Hippocampal formation (tissue), 2 donors: ENCODE measurements at places on chromosomes 16 and 17.

DNA sequence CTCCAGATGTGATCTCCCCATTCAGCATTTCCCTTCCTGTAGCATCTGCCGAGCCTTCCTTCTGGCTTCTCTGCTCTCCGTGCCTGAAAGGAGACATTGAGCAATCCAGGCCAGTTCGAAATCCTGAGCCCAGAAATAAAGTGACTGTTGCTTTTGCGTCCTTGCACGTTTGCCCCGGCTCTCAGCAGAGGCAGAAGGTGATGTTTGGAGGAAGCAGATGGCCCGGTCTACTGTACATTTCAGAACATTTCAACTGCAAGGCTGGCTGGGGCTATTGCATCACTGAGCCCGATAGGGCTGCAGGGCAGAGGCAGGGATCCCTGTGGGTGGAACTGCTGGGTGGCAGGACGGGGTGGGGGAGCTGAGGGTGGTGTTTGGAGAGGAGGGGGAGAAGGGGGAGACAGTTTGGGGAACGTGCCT, 29.4 kb downstream of the IRF8 start:
- no peak for DNase-seq

GRCh38 chr16:88310796-88311605, 71.8 kb upstream of the ZNF469 start:
- DNase-seq: no peak

- DNase-seq: no peak
These were observed 19.3 kb upstream of the NSMCE1 start for GRCh38 chr16:27287887-27288286.

GRCh38 chr16:73750639-73751038, 546.0 kb upstream of the PSMD7 start:
- no peak for DNase-seq

- DNase-seq: no peak
These were observed 49.7 kb downstream of the SMG6 start for GRCh38 chr17:2253768-2254406.

GRCh38 chr16:2828521-2828840, 1.6 kb upstream of the ZG16B start:
- DNase-seq: no peak

DNA sequence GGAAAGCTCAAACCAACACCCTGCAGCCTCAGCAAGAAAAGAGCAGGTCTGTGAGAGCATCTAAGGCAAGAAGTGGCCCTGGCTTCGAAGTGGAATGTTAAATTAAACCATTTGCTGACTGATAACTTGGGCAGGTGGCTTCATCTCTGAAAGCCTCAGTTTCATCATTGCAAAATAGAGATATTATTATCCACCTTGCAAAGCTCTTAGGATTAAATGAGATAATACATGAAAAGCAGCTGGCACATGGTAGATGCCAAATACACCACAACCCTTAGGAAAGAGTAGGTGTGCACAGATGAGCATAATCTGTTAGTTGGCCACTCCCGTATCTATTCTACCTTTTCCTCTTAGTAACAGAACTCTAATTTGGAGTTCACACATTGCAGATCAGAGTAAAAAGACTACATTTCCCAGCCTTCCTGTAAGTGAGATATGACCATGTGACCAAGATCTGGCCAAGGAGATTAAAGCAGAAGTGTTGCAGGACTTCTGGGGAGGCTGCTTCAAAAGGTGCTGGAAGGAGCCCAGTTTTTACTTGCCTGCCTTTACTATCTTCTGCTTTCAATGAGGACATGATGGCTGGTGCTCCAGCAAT, 288.7 kb downstream of the SOX9 start:
- DNase-seq: no peak

DNA sequence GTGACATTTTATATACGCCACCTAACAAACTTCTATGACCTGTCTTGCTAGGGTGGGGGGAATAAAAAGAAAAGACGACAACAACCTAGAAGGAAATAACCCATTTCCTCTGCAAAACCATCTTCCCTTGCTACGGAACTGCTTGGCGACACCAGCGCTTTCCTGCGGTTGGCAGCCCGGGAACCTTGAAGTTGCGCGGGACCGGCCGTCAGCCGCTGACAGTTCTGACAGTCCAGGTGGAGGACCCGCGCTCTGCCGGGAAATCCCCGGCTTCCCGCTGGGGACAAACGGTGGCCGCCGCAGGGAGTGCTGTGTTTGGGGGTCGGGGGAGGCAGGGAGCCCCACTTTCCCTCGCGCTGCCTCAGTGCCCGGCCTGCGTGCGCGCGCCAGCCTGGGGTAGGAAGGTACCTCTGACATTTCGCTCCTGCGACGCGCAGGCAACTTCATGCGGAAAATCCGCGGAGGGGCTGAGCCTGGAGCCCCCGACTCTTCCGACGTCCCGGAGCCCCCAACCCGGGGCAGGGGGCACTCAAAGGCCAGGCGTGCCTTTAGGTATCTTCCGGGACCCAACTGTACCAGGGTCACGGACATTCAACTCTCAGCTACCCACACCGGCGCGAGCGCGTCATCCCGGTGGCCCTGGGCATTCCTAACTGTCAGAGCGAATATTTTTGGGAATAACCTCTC, 516 bp downstream of the SLC16A6 start:
- DNase-seq: no peak

DNA sequence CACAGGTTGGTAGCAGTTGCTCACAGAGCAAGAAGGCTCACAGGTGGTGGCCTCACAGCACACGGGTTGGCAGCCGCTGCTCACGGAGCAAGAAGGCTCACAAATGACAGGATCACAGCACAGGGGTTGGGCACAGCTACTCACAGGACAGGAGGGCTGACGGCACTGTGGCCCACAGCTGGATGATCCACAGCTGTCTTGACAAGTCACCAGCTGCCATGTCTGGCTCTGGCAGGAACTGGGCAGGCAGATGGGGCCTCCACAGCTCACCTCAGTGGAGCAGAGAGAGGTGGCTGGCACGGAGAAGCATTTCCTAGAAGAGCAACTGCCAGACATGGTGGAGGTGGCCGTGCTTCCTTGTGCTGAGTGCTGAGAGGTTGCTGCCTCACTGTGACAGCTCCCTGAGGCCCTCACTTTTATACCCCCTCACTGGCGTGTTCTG, at the start of gene KRTAP16-1:
KRTAP16-1 (minus strand) TSS at position 392 of the 442 bp plus-strand sequence; CDS start at position 336, 56 bp downstream.
- no peak for DNase-seq

DNA sequence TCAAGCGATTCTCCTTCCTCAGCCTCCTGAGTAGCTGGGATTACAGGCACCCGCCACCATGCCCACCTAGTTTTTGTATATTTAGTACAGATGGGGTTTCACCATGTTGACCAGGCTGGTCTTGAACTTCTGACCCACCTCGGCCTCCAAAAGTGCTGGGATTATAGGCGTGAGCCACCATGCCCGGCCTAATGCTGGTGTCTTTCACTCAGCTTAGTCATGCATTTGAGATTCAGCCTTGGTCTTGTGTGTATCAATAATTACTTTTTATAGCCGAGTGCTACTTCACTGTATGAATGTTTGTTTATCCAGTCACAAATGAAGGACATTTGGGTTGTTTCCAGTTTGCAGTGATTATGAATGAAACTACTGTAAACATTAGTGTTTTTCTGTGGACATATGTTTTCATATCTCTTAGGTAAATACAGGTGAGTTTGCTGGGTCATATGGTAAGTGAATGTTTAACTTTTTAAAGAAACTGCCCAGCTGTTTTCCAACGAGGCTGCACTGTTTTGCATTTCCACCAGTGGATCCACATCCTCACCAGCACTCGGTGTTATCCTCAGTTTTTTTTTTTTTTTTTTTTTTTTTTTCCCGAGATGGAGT, 11.0 kb upstream of the PLCG2 start:
- DNase-seq: no peak

DNA sequence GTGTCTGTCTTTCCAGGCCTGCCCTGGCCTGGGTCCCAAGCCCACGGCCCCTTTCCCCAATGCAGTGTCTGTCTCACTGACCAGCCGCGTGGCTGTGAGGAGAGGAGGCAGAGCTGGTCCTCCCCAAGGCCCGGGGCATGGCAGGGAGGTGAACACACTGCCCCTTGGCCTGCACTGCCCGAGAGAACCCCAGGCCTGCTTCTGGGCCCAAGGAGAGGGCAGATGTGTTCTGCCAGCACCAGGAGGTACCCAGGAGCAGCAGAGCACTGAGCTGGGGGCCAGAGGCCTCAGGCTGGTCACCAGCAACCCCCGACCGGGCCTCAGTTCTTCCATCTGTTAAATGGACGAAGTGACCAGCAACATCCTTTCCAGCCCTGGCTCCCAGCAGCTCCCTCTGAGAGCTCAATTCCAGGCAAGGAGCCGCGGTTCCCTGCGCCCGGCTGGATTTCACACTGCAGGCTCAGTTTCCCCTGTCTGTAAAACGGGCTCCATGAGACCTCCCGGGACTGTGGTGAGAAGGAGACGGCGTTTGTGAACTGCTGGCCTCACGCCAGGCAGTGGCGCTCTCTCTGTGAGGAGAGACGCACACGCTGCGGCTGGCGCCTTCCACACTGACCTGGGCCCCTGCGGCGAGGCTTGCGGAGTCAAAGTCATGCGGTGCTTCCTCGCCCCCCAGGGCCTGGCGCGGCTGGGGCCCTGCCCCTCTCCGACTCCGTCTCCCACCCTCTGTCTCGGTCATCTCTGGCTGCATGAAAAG, 8.1 kb upstream of the ZFPM1 start:
- no peak for DNase-seq

DNA sequence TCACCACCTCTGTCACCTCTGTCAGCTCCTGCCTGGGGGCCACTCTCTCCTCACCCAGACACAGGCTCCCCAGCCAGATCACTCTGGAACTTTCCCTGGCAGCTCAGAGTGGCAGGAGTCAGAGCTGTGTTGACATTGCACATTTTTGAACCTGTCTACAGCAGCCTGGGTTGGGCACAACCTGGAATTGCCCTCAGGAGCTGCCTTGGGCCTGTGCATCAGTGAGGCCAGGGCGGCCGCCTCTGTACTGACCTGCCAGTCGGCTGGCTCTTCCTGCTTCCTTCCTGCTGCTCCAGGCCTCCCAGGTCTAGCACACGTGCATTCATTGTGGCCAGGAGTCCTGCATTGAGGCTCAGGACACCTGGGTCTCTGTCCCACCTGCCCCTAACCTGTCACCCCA, 14.2 kb upstream of the TMEM11 start:
- DNase-seq: no peak

DNA sequence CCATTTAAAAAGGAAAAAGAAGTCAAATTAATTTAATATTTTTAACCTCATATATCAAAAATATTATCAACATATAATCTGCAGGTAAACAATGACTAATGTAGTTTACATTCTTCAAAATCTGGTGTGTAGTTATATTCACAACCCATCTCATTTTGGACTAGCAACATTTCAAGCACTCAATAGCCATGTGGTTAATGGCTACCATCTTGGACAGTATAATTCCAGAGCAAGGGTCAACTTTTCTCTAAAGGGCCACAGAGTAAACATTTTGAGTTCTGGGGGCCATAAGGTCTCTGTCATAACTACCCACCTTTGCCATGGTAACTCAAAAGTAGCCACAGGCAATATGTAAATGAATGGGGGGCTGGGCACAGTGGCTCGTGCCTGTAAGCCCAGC, 153.9 kb downstream of the PARN start:
- DNase-seq: no peak

- no peak for DNase-seq
These were observed 6.9 kb downstream of the MYCBPAP start for GRCh38 chr17:50514936-50515702.

DNA sequence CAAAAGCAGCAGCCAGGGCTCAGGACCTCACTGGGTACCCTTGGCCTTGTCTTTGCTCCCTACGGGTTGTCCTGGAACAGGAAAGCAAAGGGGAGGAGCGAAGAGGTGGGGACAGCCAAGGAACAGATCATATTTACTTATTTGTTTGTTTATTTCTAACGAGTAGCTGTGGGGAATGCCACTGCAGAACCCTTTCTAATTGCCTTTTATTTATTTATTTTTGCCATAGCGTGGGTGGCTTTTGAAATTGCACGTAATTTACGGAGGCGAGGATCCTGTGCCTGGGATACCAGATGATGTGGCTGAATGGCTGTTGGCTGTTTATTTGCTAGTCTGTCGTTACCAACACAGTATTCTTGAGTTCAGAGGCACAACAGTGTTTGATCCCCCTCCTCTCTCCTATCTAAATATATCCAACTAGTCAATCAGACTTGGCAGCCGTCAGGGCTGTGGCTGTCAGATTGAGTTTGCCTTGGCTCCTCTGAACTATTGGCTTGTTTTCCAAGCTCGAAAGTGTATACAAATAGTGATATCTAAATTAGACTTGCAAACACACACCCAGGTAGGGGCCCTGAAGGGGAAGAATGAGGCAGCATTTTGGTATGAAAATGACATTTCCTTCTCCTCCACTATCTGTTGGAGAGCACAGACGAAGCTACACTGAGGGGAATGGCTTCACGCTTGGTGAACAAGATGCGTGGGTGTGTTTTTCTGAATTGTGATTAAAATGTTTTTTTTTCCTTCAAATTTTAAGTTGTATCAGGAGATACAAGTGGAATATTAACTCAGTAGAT, 110.4 kb downstream of the MSI2 start:
- no peak for DNase-seq

GRCh38 chr17:57750895-57751294, 5.8 kb upstream of the CCDC182 start:
- no peak for DNase-seq

DNA sequence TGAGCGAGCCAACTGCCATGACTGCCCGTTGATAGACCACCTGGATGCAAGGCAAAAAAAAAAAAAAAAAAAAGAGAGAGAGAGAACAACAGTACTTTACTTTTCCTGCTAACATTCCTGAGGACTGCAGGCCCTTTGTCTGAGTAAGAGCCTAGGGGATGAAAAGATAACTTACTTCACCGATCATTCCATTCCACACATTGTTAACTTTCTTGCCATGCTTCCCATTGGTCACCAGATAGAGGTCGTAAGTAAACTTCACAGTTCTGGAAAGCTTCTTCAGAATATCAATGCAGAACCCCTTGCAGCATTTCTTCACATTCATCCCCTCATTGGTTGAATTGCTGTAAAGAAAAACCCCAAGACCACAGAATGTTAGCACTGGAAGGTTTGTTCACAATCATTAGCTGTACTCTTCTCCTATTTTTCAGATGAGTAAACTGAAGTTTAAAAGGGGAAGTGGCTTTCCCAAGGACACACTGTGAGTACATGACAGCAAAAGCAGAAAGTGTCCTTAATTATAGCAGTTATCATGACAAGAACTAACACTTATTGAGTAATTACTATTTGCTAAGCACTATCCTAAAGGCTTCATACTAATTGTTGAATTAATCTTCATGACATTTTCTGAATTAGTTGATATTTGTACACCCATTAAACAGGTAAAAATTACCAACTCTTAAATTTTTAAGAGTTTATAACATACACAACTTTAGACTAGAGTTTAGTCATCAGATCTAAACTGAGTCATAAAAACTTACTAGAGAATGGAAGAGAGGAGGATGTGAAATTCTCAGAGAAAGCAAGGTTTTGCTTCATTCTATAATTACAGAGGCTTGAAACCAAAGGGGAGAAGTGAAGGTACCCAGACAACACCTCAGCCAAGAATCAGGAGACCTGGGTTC, 341.2 kb downstream of the GRIN2A start:
- DNase-seq: no peak

DNA sequence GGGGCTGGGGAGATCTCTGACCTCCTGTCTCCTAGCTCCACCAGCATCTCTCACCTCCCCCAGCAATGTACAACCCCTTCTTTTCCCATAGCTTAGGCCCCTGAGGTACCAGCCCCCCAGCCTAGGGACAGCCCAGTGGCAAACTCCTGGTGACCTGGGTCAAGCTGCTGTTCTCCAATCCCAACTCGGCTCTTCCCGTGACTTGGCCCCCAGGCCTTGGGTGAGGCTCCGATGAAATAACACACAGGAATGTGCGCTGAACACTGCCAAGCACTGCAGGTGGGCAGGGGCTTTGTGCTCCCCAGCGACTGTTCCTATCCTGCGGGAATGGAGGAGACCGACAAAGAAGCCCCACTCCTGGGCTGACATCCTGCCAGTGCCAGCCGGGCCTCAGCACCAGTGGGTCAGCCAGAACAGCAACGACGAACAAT, 63.7 kb upstream of the AMZ2 start:
- no peak for DNase-seq

- no peak for DNase-seq
These were observed 60.3 kb downstream of the IL21R start for GRCh38 chr16:27462200-27462845.
